ENCODE measurements at places on chromosomes 1 and 21. TPM values are rescaled to one million over a fixed set of nuclear protein-coding genes. Genes with fewer than 3 reads are reported as not detected.

GRCh38 chr1:163191301-163191700, 11.4 kb downstream of the RGS5 start:
- no peak for DNase-seq

- DNase-seq = peak; percentile 66
Observed at GRCh38 chr1:37795340-37796125, 1.9 kb downstream of the MANEAL start.

Gene RNASEL
- 4.1 TPM for total RNA-seq

Gene PLEKHG5
- total RNA-seq = 24.9 TPM

GRCh38 chr1:28197682-28198415, 21.4 kb upstream of the PTAFR start:
- no peak for DNase-seq

Gene LAMB3
- 0.82 TPM for total RNA-seq

DNA sequence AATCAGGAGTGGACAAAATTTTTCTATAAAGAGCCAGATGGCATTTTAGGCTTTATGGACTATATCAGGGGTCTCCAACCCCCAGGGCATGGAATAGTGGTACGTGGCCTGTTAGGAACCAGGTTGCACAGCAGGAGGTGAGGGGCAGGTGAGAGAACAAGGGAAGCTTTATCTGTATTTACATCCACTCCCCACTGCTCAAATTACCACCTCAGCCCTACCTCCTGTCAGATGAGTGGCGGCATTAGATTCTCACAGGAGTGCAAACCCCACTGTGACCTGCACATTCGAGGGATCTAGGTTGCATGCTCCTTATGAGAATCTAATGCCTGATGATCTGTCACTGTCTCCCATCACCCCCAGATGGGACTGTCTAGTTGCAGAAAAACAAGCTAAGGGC, 13.9 kb downstream of the PHTF1 start:
- no peak for DNase-seq

Gene VSIG8
- total RNA-seq = not detected

GRCh38 chr1:176944606-176945005, 219.9 kb downstream of the ASTN1 start:
- no peak for DNase-seq

Gene CELA3A
- not detected for total RNA-seq

GRCh38 chr1:150389650-150390049, 25.7 kb downstream of the RPRD2 start:
- DNase-seq = no peak

- DNase-seq = no peak
Observed at GRCh38 chr1:109824349-109825115, 60.8 kb upstream of the EPS8L3 start.

Gene DBT
- total RNA-seq = 6.5 TPM

- DNase-seq = no peak
Observed at GRCh38 chr1:110242062-110242461, 31.9 kb downstream of the KCNC4 start.

DNA sequence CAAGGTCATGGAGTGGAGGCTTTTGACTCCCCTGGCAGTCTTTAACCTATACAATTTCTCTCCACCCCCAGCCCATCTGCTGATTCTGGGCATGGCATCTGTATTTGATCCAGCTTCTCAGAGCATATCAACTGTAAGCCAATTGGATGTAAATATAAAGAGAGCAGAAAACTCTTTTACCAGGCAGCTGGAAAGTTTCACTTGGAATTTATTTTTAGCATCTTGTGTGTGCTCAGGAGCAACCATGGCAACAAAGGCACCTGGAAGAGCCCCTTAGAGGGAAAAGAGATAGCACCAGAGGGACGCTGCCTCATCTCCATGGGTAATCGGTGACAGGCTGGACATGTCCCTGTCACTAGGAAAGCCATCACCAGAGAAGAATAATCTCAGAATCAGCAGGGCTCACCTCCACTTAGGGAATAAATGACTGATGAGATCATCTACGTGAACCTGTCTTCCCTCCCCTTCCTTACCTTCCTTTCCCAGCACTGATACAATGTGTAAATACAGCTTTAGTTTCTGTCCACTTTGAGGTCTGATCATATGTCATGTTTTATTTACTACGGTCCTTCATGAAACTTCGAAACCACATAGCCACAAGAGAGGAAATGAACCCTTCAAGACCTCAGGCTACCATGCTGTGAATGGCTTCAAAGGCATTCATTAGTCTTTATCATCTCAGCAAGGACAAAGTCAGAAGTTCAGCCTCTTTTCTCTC, 25.3 kb upstream of the SIPA1L2 start:
- no peak for DNase-seq

DNA sequence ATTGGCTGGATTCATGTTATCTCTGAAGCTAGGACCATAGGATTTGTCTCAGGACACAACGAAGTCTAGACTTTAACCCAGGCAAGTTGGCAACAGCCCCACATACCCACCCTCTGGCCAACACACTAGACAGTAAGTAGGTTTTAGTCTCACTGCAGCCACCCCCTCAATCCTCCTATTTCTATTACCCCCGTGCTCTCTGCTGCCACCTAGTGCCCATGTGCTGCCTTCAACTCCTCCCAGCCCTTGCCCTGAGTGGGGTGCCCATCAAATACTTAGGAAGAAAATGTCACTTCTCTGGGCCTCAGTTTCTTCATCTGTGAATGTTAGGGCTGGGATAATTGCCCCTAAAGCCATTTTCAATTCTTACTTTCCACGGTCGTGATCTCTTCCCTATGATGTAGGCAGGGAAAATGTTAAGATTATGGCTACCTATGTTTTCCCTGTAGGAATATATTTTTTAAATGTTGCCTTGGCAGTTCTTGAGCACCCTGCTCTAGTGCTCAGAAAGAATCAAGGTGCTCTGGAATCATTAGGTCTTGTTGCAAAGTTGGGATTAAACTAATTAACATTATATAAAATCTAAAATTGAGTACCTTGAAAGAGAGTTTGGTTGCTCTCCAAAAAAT, 213.0 kb downstream of the LMX1A start:
- DNase-seq = no peak

Gene AMY1A
- total RNA-seq = not detected

- DNase-seq = no peak
Observed at GRCh38 chr1:235776396-235776795, 90.3 kb downstream of the LYST start.

DNA sequence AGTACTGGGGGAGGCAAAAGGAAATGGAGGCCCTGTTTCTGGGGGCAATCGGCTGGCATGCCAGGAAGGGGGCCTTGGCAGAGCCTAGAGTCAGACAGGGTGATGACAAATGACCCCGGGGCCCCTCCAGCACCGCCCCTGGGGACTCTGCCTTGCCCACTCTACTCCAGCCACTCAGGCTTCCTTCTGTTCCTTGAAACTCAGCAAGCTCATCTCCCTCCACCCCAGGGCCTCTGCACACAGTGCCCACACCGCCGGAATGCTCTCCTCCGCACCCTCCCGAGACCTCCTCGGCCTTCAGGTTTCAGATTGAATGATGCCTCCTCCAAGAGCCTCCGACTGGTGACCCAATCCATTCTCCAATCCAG, 122.5 kb upstream of the ZBTB40 start:
- no peak for DNase-seq

Gene LCE5A
- total RNA-seq = not detected

Gene TFF1
- not detected for total RNA-seq
